ENCODE measurements at places on chromosomes 4 and X.

- DNase-seq: no peak
These were observed 91.9 kb upstream of the GPR50 start for GRCh38 chrX:151084454-151084853.

DNA sequence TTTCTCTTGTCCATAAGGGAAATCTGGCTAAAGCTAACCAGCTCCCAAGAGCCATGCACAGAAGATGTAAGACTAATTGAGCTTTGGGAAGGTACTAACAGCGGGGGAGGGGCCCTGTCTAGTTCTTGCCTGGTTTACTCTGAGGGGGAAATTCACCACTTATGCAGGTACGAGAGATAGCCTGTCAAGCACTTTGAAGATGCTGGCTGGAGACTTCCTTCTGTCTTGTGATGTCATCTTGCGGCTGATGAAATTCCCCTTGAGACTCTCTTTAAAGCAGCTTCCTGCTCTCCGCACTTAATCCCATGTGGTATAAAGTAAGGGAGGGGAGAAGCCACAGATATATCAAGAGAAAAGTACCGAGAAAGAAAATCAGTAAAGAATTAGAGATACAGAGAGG, 345.3 kb downstream of the MAPK10 start:
- no peak for DNase-seq

DNA sequence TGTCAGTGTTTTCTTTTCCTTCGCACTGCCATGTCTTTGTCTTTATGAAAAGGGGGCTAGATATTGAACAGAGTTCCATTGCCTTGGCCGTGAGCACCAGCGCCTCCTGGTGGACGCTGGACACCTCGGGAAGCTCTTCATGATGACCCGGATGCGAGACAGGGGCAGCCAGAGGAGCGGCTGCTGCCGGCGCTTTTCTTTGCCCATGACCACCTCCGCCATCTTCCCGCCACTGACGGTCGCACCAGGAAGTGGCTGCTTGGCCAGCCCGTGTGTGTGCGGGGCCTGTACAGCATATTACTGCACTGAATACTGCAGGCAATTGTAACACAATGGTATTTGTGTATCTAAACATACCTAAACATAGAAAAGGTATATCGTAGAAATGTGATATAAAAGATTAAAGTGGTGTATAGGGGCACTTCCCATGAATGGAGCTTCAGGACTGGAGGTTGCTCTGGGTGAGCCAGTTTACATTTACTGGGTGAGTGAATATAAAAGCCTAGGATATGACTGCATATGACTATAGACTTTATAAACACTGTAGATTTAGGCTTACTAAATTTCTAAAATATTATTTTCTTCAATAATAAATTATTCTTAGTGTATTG, 15.8 kb upstream of the GRIA2 start:
- DNase-seq: no peak

DNA sequence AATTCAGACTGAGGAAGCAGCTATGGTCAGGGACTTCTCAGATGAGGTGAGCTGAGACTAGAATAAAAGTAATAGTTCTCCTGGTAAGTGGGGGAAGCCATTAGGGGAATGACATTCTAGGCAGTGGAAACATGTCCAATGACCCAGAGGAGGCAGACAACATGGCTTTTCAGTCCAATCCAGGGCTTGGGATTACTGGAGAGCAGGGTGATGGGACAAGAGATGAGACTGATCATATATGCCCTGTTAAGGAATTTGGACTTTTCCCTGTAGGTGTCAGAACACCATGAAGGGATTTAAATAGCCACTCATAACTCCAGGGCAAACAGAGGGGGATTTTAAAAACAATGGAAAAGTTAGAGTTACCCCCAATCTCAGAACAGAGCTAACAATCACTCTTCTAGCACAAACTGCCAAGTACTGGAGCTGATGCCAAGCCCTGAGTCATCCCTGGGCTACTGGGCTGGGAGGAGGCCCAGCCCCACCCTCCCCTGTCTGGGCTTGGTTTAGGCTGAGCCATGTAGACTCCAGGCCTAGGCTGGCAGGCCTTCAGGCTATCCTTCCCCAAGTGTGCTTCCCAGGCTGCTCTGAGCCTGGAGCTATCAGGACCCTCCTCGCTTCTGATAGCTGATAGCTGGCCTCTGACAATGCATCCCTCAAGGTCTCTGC, 22.7 kb upstream of the MSN start:
- no peak for DNase-seq

DNA sequence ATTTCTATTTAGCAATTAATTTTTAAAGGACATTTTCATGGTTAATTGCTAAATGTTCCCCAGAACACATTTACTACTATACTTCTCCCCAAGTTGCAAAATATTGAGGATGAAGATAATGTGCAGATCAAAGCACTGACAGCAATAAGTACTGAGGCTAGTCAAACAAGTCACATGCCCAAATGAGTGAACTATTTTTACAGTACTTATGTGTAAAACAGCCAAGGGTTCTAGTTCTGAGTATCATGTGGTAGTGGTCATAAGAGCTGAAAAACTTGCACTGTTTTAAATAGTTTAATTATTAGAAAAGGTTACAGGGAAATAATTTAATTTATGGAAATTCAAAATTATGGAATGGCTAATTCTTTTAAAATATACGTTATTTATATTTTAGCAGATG, 3.8 kb downstream of the GALNTL6 start:
- no peak for DNase-seq

GRCh38 chrX:12446342-12447075, 308.2 kb downstream of the FRMPD4 start:
- no peak for DNase-seq

- no peak for DNase-seq
These were observed 182.7 kb downstream of the ANK2 start for GRCh38 chr4:113232194-113232593.
